ENCODE measurements at places on chromosomes 3 and 15. TPM values are rescaled to one million over a fixed set of nuclear protein-coding genes. Genes with fewer than 3 reads are reported as not detected.

GRCh38 chr15:66747223-66747622, 45.2 kb downstream of the SMAD6 start:
- no peak for ATAC-seq

DNA sequence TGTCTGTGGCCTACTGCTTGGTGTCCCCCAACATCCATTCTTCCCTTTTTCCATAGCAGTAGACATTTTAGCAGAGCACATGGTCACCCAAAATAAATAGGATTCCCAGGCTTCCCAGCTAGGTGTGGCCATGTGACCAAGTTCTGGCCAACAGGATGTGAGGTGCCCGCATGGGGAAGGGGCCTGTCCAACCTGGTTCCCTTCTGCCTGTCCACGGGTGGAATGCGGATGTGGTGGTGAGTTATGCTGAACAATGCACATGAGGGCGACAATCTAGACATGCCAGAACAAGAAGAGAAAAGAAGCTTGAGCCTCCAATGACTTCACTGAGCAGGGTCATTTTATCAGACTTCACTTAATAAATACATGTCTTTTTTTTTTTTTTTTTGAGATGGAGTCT, 77.6 kb upstream of the DLG1 start:
- no peak for ATAC-seq

Gene COL8A1
- 0.09 TPM for total RNA-seq

GRCh38 chr3:53921296-53921695, 29.6 kb upstream of the SELENOK start:
- ATAC-seq: no peak

- ATAC-seq: no peak
Measured at GRCh38 chr3:99256788-99257187, 355.3 kb upstream of the DCBLD2 start.

- ATAC-seq: peak; percentile 43
Measured at GRCh38 chr3:170745211-170745718, 124.7 kb downstream of the RPL22L1 start.

DNA sequence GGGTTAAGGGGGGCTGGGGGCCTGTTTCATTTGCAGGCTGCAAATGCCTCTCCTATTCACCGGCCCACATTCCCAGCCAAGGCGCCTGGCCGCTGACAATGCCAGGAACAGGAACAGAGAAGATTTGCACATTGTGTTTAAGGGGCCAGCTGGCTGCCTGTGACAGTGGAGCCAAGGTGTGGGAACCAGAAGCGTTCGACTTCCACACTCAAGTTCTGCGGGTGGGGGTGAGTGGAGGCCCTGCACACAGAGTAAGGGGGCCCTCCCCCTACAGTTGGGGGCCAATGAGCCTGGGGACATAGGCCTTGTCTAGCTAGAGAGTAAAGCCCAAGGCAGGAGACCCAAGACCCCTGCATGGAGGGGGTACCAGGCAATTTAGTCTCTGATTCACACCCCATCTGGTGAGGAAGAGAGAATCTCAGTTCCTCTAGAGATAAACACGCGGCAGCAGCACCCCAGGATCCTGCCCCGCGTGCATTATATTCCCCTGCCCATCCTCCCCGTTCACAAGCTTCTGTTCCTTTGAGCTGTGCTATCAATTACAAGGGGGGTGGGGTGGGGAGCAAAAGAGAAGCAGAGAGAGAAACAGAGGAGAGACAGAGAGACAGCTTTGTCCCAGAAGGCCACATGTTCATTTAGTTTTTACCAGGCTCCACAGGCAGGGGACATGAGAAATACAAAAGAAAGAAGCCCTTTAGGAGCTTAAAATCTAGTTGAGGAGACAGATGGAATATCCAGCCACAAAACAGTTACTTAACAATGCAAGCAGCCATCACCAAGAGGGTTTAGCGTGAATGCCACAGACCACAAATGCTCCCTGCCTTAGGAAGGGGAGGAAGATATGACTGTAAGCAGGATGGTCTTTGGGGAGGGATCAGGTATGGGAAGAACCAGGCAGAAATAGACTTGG, 9.2 kb downstream of the IGDCC3 start:
- no peak for ATAC-seq

- ATAC-seq: no peak
Measured at GRCh38 chr3:191158247-191158646, 40.8 kb upstream of the OSTN start.

GRCh38 chr3:12875857-12876836, 34.8 kb upstream of the RPL32 start:
- peak; percentile 37 for ATAC-seq

DNA sequence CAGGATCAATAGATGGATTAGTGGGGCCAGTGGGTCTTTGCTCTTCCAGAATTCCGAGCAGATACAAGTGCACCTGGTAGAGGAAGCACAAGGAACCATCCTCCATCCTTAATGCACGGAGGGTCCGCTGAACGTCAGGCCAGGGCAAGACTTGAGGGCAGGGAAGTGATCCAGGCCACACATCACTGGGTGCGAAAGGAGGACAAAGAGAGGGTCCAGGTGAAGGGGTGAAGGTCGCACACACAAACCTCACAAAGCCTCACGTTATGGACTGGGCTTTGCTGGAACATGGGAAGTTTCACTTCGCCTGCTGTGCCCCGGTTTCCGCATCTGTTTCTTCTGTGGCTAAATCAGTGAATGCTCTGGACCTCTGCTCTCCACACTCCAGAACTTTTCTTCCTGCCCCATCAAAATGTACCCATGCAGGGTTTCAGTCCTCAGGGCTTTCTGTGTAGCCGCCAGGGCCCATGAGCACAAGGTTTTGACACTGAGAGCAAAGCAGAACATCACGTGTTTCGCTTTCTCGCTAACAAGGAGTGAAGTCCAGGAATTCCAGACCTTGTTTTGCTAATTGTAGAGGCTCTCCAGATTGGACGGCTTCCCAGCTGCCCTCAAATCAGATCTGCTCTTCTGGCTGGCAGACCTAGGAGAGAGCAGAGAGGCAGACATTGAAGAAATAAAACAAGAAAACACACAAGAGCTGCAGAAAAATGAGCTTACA, 56.3 kb downstream of the KLF15 start:
- no peak for ATAC-seq

Gene SMCO1
- not detected for total RNA-seq

DNA sequence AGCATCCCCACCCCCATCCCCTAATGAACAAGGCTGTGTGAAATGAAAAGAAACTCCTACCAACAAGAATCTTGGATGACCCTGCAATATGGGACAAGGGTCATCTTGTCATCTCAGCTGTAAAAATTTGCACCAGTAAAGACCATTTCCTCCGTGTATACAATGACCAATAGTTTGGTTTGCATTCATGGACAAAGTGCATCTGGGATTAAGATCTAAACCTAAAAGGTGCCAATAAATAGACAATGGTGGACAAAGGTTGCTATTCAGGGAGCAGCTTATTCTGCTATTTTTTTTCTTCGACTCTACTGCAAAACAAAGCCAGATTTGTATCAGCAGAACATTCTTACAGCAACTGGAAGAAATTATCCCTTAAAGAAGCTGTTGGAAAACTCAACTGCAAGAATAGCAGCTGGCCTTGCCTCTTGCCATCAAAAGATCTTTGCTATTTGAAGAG, 8.0 kb downstream of the MGLL start:
- no peak for ATAC-seq

DNA sequence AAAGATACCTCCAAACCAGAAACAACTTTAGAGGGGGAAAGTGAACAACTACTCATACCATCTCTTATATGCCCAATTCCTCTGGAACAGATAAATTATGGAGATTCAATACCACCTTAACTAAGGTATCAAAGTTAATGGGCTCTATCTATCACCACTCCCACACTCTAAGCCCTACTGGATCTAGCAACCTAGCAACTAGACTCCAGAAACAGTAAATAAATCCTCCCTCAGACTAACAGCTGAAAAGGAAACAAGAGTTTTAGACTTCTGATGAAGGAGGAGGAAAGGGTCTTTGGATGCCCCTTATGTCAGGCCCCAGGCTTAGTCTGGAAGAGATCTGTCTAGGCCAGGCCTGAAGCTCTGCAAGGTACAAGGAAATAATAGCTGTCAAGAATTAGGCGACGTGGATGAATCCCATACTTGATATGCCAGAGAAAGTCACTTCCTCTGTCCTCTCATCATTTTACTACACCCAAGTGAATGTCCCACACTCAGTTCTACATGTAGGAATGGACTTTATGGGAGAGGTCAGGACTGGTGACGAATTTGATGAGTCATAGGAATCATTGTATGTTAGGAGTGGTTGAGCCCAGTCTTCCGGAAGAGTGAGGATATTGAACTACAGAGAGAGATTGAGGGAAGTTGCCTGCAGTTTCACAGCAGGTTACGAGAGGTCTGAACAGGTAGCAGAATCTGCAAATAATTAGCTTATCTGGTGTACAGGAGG, 113.8 kb downstream of the AKAP13 start:
- ATAC-seq: peak; percentile 18

GRCh38 chr3:97306226-97306625, 458.3 kb upstream of the ARL6 start:
- no peak for ATAC-seq

Gene MAP6D1
- 1.4 TPM for total RNA-seq

- ATAC-seq: no peak
Measured at GRCh38 chr15:78993931-78994530, 49.2 kb upstream of the CTSH start.

Gene UROC1
- total RNA-seq: not detected

GRCh38 chr3:153159771-153160397, 2.1 kb upstream of the RAP2B start:
- ATAC-seq: no peak
